ENCODE measurements at places on chromosomes 2 and 18.

DNA sequence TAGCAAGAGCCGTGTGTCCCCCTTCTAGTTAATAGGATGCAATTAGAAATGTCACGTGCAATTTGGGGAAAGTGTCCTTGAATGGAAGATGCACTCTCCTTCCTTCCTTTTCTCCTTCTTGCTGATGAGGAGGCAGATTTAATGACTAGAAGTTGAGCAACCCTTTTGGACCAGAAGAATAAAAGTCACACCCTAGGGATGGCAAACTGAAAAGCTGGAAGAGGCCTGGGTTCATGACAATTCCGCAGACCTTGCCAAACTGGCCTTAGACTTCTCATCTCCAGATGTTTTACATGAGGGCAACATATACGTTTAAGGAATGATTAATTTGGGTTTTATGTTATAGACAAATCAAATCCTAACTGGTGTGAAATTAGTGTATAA is 38.6 kb upstream of the NCOA1 start:
- H3K27ac ChIP-seq, result no peak overlapping the region
- H3K27me3 ChIP-seq, result no peaks in the 10 kb centered on the region
- DNase-seq, result no peak
- H3K4me1 ChIP-seq, result peaks cover 21% of the 10 kb centered on the region
- no peaks in the 10 kb centered on the region for H3K36me3 ChIP-seq

DNA sequence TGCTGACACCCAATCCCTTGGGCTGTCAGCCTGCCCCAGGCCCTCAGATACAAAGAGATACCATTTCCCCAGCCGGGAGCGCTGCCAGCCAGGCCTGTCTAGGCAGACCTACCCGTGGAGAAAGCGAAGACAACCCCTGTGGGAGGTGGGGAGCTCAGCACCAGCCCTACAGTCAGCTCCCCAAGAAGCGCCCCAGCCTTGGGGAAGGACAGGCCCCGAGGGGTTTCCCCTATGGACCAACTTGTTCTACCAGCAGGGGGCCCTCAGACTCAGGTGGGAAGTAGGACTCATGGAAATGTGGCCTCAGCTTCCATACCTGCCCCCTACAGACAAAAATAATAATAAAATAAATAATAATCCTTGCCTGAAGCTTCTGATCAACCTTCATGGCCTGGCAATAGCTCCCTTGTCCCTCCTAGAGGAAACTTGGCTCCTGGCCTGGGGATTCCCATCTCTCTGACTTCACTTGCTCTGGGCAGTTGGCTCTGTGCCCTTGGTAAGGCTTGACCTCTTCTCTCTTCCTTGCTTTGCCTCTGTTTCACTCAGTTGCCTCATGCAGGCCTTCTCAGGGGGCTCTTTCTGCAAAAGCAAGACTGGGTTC is 7.0 kb downstream of the SLC35F6 start:
- H3K27me3 ChIP-seq, result no peaks in the 10 kb centered on the region
- H3K4me3 ChIP-seq, result no peak overlapping the region
- H3K27ac ChIP-seq, result peak overlapping the region; percentile 29

DNA sequence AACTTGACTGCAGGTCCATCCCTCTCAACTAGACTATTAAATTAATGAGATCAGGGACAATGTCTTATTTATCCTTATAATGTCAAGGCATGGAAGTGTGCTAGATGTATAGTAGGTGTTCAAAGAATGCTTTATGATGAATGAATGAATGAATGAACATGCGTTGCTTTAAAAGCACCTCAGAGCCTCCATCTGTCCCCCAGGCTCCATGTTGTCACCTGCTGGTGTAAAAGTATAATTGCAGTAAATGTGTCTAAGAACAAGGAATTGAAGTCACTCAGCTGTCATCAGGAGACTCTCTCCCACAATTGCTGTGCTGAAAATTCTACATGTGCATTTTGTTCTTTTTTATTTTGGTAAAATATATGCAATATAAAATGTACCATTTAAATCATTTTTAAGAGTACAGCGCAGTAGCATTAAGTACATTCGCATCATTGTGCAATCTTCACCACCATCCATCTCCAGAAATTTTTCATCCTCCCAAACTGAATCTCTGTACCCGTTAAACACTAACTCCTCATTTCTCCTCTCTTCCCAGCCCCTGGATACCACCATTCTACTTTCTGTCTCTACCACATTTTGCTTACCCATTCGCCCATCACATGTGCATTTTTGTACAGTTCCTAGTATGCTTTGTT is 52.6 kb downstream of the GNAL start:
- no peaks in the 10 kb centered on the region for H3K27me3 ChIP-seq
- H3K27ac ChIP-seq, result no peak overlapping the region
- H3K36me3 ChIP-seq, result no peaks in the 10 kb centered on the region
- no peak for DNase-seq
- H3K4me3 ChIP-seq, result no peak overlapping the region

DNA sequence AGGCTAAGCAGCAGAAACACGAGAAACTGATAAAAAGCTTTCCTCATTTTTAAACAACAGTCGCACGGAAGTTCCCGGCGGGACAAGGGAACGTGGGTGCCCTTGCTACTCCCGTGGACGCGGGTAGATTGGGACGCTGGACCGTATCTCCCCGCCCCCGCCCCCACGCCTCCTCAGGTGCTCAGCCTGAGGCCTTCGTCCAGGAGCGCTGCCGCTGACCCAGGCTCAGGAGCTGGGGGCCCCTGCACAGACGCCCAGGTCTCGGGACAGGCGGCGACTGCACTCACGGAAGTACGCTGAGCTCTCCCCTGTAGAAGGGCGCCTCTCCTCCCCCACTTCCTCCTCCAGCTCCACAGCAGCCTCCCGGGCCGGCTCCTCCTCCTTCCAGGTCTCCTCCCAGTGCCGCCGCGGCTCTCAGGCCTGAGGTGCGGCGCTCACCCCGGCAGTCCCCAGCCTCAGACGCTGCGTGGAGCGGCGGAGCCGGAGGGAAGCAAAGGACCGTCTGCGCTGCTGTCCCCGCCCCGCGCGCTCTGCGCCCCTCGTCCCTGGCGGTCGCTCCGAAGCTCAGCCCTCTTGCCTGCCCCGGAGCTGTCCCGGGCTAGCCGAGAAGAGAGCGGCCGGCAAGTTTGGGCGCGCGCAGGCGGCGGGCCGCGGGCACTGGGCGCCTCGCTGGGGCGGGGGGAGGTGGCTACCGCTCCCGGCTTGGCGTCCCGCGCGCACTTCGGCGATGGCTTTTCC is at the start of gene ITGAV:
Gene ITGAV (plus strand): TSS at position 445 of the 738 bp plus-strand sequence. CDS start 283 bp downstream, at position 728.
- peak; percentile 85 for DNase-seq
- peaks cover 38% of the 10 kb centered on the region for H3K4me1 ChIP-seq
- H3K27me3 ChIP-seq, result no peaks in the 10 kb centered on the region
- peak within 1 kb of the TSS; percentile 98 for H3K27ac ChIP-seq

- no peak overlapping the region for H3K4me3 ChIP-seq
- no peak for DNase-seq
- H3K27ac ChIP-seq, result no peak overlapping the region
- H3K36me3 ChIP-seq, result peaks cover 76% of the 10 kb centered on the region
- peaks cover 25% of the 10 kb centered on the region for H3K4me1 ChIP-seq
- H3K27me3 ChIP-seq, result no peaks in the 10 kb centered on the region
Observed at GRCh38 chr2:217802876-217803652, 199.7 kb downstream of the TNS1 start.

DNA sequence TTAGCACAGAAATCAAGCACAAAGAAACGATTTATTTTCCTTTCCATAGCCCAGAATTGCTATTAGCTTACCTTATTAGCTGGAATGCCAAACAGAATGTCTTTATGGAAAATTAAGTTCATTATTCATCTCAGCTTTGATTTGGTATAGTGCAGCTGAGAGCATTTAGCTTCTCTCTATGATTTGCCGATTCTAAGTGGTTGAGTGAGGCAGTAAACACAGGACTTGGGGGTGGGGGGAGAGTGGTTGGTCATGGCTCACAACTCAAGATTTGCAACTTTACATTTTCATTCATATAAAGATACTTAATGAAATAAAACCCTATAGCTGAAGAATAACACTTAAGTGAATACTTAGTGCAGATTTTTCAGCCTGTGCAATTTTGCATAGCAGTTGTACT is 395.2 kb downstream of the TGIF1 start:
- no peak overlapping the region for H3K27ac ChIP-seq
- no peak for DNase-seq
- H3K4me3 ChIP-seq, result no peak overlapping the region
- H3K4me1 ChIP-seq, result no peaks in the 10 kb centered on the region
- no peaks in the 10 kb centered on the region for H3K27me3 ChIP-seq
- H3K36me3 ChIP-seq, result no peaks in the 10 kb centered on the region

GRCh38 chr2:123514613-123515207 is 510.4 kb upstream of the CNTNAP5 start:
- no peak overlapping the region for H3K27ac ChIP-seq
- no peaks in the 10 kb centered on the region for H3K27me3 ChIP-seq
- H3K4me3 ChIP-seq, result no peak overlapping the region
- no peak for DNase-seq
- H3K36me3 ChIP-seq, result no peaks in the 10 kb centered on the region
- no peaks in the 10 kb centered on the region for H3K4me1 ChIP-seq

- H3K27me3 ChIP-seq, result no peaks in the 10 kb centered on the region
- H3K27ac ChIP-seq, result no peak overlapping the region
- no peak for DNase-seq
- no peak overlapping the region for H3K4me3 ChIP-seq
- no peaks in the 10 kb centered on the region for H3K36me3 ChIP-seq
Observed at GRCh38 chr2:64881037-64881492, 108.1 kb upstream of the SLC1A4 start.

GRCh38 chr2:120432976-120433815 is 87.3 kb downstream of the INHBB start:
- no peak overlapping the region for H3K4me3 ChIP-seq
- H3K36me3 ChIP-seq, result no peaks in the 10 kb centered on the region

DNA sequence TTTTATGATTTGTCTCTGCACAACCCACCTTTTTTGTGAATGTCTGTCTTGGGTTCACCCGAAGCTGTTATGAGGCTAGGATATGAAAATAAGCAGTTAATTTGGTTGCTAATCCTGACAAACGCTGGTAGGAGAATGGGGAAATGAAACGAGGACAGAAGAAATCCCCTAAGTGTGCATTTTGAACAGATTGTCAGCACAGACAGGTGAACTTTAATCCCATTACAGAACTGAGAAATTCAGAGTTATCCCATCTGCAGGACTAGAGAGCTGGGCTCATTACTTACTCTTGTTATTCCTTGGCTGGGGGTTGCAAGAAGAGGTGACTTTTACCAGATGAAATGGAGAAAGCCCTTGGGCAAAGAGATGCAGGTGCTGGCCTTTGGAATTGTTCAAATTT is 123.3 kb upstream of the NYAP2 start:
- H3K27ac ChIP-seq, result no peak overlapping the region
- H3K4me1 ChIP-seq, result no peaks in the 10 kb centered on the region
- H3K27me3 ChIP-seq, result no peaks in the 10 kb centered on the region
- H3K4me3 ChIP-seq, result no peak overlapping the region

DNA sequence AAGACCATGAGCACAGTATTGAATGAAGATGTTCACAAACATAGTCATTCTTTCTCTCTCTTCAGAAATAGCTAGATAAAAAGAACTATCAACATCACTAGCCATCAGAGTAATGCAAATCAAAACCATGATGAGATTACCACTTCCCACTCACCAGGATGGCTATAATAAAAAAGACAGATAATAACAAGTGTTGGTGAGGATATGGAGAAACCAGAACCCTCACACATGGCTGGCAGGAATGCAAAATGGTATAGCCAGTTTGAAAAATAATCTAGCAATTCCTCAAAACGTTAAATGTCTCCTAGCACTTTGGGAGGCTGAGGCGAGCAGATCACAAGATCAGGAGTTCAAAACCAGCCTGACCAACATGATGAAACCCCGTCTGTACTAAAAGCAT is 31.3 kb upstream of the PPP1CB start:
- H3K27me3 ChIP-seq, result no peaks in the 10 kb centered on the region
- H3K27ac ChIP-seq, result no peak overlapping the region
- DNase-seq, result no peak
- H3K4me1 ChIP-seq, result peaks cover 60% of the 10 kb centered on the region
- H3K36me3 ChIP-seq, result peaks cover 3% of the 10 kb centered on the region
- H3K4me3 ChIP-seq, result no peak overlapping the region

GRCh38 chr2:62956651-62957050 is 94.0 kb upstream of the OTX1 start:
- DNase-seq, result no peak
- no peaks in the 10 kb centered on the region for H3K27me3 ChIP-seq
- no peaks in the 10 kb centered on the region for H3K36me3 ChIP-seq
- H3K27ac ChIP-seq, result no peak overlapping the region
- H3K4me1 ChIP-seq, result no peaks in the 10 kb centered on the region

GRCh38 chr2:62287899-62288880 is 92.3 kb downstream of the B3GNT2 start:
- H3K4me1 ChIP-seq, result peaks cover 15% of the 10 kb centered on the region
- H3K4me3 ChIP-seq, result no peak overlapping the region
- no peaks in the 10 kb centered on the region for H3K36me3 ChIP-seq
- peak; percentile 21 for DNase-seq

- H3K27me3 ChIP-seq, result no peaks in the 10 kb centered on the region
- H3K36me3 ChIP-seq, result peaks cover 15% of the 10 kb centered on the region
- peaks cover 10% of the 10 kb centered on the region for H3K4me1 ChIP-seq
Observed at GRCh38 chr2:100009743-100010142, 132.6 kb downstream of the AFF3 start.

DNA sequence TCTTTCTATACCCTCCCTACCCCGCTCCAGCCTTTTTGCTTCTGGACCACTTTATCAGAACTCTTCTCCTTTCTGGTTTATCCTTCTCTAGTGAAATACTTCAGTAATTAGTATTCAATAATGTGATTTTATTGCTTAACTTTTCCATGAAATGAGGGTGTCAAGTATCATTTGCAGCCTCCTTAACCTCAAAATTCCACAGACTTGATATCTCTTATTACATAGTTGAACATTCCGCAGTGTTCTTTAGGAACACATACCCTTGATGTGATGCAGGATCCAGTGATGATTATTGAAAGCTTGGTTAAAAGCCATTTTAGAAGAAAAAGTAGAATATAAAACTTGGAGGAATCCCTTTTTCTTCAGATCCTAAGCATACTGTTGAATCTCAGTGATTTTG is 94.8 kb downstream of the GREB1L start:
- no peak for DNase-seq
- no peaks in the 10 kb centered on the region for H3K4me1 ChIP-seq
- H3K36me3 ChIP-seq, result no peaks in the 10 kb centered on the region
- H3K27me3 ChIP-seq, result no peaks in the 10 kb centered on the region
- H3K27ac ChIP-seq, result no peak overlapping the region

DNA sequence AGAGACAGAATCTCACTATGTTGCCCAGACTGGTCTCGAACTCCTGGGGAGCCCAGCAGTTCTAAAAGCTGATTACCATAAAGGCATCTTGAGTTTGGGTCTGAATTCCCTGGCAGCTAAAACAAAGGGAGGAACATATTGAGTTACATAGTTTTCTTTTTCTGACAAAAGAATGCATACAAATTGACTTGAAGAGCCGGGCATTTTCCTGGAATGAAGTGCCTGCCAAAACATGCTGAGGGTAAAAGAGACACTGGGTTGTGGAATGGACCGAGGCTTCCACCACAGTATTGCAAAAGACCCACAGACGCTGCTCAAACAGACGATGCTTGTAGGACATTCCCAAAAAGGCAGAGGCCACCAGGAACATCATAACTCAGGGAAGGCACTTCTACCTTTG is 35.1 kb upstream of the ROCK2 start:
- H3K27me3 ChIP-seq, result no peaks in the 10 kb centered on the region
- peak overlapping the region; percentile 98 for H3K27ac ChIP-seq
- H3K36me3 ChIP-seq, result no peaks in the 10 kb centered on the region
- peaks cover 26% of the 10 kb centered on the region for H3K4me1 ChIP-seq
- H3K4me3 ChIP-seq, result no peak overlapping the region

All from thoracic aorta (tissue), 2 donors.